Suprapubic skin (tissue), 4 donors: ENCODE measurements at places on chromosomes 6 and 20. TPM values are rescaled to one million over a fixed set of nuclear protein-coding genes. Genes with fewer than 3 reads are reported as not detected.

The WFDC10A gene
- total RNA-seq = not detected

The SIGLEC1 gene
- total RNA-seq = 1.5 TPM

The IL17F gene
- total RNA-seq = not detected

The SLC22A7 gene
- total RNA-seq = not detected

The TCP1 gene
- 133 TPM for total RNA-seq

The SLC17A3 gene
- not detected for total RNA-seq

The DLGAP4 gene
- 69.5 TPM for total RNA-seq

The KHDRBS2 gene
- not detected for total RNA-seq

The NKX2-2 gene
- not detected for total RNA-seq

The SIRPG gene
- not detected for total RNA-seq

The ASIP gene
- total RNA-seq = not detected

DNA sequence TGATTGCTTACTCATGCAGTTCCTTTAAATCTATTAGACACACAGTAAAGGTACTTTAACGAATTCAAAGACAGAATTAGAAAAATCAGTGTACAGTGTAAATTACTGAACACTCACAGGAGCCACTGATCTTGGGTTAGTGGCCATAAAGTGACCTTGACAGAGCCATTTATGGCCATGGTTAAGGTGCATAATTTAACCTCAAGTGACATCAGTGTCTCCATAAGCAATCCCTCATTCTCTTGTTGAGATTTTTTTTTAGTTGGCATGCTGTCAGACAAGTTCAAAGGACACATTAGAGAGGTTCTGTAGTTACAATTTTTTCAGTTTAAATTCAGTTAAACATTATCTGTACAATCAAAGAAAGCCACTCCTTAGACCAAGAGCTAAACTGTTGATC lies 334.4 kb downstream of the KHDRBS2 start:
- H3K27me3 ChIP-seq = no peaks in the 10 kb centered on the region
- DNase-seq = no peak
- no peaks in the 10 kb centered on the region for H3K36me3 ChIP-seq
- no peak overlapping the region for H3K27ac ChIP-seq
- H3K4me1 ChIP-seq = no peaks in the 10 kb centered on the region

GRCh38 chr6:141354191-141354955 lies 778.4 kb upstream of the GJE1 start:
- DNase-seq = no peak
- H3K36me3 ChIP-seq = no peaks in the 10 kb centered on the region
- H3K4me1 ChIP-seq = no peaks in the 10 kb centered on the region
- H3K27ac ChIP-seq = no peak overlapping the region
- H3K27me3 ChIP-seq = no peaks in the 10 kb centered on the region
- no peak overlapping the region for H3K4me3 ChIP-seq

DNA sequence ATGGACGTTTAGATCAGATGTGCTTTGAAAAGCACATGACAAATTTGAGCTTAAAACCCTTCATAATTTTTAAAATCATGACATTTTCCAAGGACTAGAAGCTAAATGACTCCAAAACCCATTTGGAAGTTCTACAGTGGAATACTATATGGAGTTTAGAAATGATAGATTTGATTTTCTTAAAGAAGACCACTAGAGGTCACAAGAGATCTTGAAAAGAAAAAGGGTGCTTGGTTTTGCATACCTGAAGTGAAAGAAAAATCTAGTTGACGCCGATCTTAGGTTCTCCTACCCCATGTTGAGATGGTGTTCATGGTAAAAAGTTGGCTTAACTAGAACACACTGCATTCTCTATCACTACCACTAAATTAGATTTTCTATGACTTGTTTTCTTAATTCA lies 31.5 kb downstream of the CFAP61 start:
- H3K4me3 ChIP-seq = no peak overlapping the region
- H3K27me3 ChIP-seq = no peaks in the 10 kb centered on the region
- no peak overlapping the region for H3K27ac ChIP-seq
- DNase-seq = no peak
- H3K36me3 ChIP-seq = no peaks in the 10 kb centered on the region

DNA sequence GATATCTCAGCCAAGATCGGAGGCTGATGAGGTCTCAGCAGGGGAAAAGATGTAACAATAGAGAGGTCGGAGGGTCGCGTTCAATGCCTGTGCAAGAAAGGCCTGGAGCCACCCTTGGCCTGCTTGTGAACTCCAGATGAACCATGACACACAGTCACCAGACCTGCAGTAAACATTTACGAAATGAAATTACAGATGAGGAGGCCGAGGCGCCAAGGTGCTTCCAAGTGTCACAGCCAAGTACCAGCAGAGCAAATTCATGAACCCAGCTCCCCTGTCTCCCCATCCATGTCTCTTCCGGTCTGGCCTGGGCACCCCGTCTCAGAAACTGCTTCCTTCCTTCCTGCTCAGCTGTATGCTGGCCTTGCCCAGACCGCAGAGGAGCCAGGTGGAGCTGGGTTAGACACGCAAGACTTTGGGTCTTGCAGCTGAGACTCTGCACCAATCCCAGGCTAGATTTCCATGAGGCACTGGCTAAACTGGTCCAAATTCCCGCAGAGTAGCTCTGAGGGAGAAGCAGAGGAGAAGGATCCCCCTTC lies 48.1 kb downstream of the CHMP4B start:
- no peaks in the 10 kb centered on the region for H3K27me3 ChIP-seq
- peaks cover 35% of the 10 kb centered on the region for H3K36me3 ChIP-seq
- no peak for DNase-seq
- H3K4me3 ChIP-seq = no peak overlapping the region
- H3K4me1 ChIP-seq = peaks cover 3% of the 10 kb centered on the region

- no peak overlapping the region for H3K4me3 ChIP-seq
- no peak for DNase-seq
- no peak overlapping the region for H3K27ac ChIP-seq
These were observed 140.8 kb upstream of the PTPN1 start for GRCh38 chr20:50369225-50370035.

DNA sequence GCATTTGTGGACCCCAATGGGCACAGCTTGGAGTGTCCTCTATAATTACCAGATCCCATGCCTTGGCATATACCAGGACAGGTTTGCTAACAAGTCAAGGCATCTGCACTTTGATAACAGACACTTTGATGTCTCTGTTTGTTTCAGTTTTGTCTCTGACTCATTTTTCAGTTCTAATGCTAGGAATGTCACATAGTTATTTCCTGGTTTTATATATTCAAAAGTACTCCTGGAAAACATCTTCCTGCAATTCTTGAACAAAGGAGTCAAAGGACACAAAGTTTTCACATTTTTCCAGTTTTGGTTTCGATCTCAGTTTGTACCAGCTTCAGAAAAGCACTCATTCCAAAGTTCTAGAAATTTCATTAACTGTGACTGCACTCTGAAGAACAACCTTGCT lies 188.1 kb downstream of the FOXC1 start:
- H3K27me3 ChIP-seq = no peaks in the 10 kb centered on the region
- DNase-seq = no peak
- H3K4me3 ChIP-seq = no peak overlapping the region
- no peaks in the 10 kb centered on the region for H3K36me3 ChIP-seq

GRCh38 chr20:2292416-2293110 lies 3.2 kb upstream of the TGM3 start:
- peaks cover 14% of the 10 kb centered on the region for H3K4me1 ChIP-seq
- DNase-seq = peak; percentile 76
- H3K36me3 ChIP-seq = no peaks in the 10 kb centered on the region
- H3K27ac ChIP-seq = no peak overlapping the region
- H3K4me3 ChIP-seq = no peak overlapping the region
- no peaks in the 10 kb centered on the region for H3K27me3 ChIP-seq

GRCh38 chr20:34713194-34713943 lies 9.2 kb downstream of the TP53INP2 start:
- no peak overlapping the region for H3K27ac ChIP-seq
- peaks cover 25% of the 10 kb centered on the region for H3K4me1 ChIP-seq
- H3K27me3 ChIP-seq = no peaks in the 10 kb centered on the region
- no peak overlapping the region for H3K4me3 ChIP-seq

DNA sequence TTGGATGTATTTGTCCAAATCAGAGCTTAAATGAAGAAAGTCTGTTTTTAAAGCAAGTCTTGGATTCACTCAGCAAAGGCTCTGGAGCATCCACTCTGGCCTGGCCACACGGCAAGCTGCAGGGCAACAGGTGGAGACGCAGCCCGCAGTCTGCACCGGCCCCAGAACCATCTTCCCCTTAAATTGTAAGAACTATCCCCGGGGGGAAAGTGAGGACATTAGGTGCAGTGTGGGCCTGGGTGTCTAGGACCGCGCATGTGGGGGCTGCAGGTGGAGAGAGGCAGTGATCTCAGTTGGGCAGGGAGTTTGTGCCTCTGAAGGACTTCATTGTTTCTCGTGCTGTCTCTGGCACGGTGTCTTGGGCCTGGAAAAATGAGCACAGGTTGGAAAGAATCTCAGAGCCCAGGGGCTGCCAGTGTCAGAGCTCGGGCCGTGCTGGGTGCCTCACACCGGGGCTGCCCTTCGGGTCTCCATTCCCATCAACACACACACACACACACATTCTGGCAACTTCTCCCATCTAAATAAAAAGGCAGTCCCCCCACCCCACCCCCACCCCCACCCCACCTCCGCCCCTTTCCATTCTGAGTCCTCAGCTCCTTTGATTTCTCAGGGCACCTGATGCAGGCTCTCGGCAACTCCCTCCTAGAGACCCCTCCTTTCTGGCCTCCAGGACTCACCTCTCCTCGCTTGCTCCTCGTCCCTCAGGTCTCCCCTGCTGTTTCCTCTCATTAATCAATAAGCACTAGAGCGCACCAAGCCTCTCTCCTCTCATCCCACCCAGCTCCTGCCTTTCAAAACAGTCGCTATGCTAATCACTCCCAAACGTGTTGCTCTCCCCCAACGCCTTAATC lies 48.4 kb downstream of the FOXF2 start:
- no peak for DNase-seq
- H3K27me3 ChIP-seq = peaks cover 52% of the 10 kb centered on the region
- no peaks in the 10 kb centered on the region for H3K4me1 ChIP-seq
- H3K27ac ChIP-seq = no peak overlapping the region
- H3K4me3 ChIP-seq = no peak overlapping the region

GRCh38 chr6:144661116-144661806 lies 376.1 kb downstream of the UTRN start:
- DNase-seq = no peak
- H3K4me1 ChIP-seq = peaks cover 21% of the 10 kb centered on the region
- no peaks in the 10 kb centered on the region for H3K36me3 ChIP-seq

- no peak for DNase-seq
- H3K36me3 ChIP-seq = no peaks in the 10 kb centered on the region
- H3K27ac ChIP-seq = no peak overlapping the region
- peaks cover 4% of the 10 kb centered on the region for H3K4me1 ChIP-seq
- H3K27me3 ChIP-seq = no peaks in the 10 kb centered on the region
These were observed 77.6 kb downstream of the PHACTR2 start for GRCh38 chr6:143755301-143755744.

DNA sequence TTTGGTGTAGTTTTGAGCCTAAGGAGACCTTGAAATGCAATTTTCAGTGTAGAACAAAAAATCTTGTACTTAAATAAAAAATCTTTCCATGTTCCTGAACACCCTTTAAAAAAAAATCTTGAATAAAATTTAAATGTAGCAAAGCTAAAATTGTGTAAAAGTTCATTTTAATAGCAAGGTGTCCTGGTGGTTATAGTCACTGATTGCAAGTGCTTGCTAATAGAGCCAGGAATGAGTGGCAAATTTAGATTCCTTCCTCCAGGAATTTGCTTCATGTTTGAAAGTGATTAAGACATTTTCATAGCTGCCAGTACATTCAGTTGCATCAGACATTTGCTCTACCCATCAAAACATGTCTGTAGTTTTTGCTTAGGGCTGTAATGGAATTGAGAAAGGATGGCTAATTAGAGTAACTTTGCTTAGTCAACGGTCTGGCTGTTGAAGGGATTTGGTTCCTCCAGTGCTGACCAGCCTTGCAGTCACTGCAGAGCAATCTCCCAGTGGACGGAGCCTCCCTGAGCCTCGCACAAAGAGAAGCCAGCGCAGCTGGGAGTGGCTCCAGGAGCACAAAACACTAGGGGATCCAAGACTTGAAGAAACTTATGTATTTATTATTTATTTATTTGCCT lies 36.5 kb downstream of the AKAP12 start:
- H3K27ac ChIP-seq = no peak overlapping the region
- H3K36me3 ChIP-seq = no peaks in the 10 kb centered on the region
- no peak overlapping the region for H3K4me3 ChIP-seq
- no peaks in the 10 kb centered on the region for H3K4me1 ChIP-seq

GRCh38 chr20:4613718-4614620 lies 107.7 kb upstream of the PRND start:
- H3K27ac ChIP-seq = no peak overlapping the region
- no peak for DNase-seq
- H3K36me3 ChIP-seq = no peaks in the 10 kb centered on the region
- peaks cover 12% of the 10 kb centered on the region for H3K4me1 ChIP-seq

- H3K4me3 ChIP-seq = no peak overlapping the region
- H3K4me1 ChIP-seq = no peaks in the 10 kb centered on the region
- no peak overlapping the region for H3K27ac ChIP-seq
- peaks cover 4% of the 10 kb centered on the region for H3K27me3 ChIP-seq
- DNase-seq = peak; percentile 53
These were observed 107.6 kb downstream of the PSMB1 start for GRCh38 chr6:170445487-170445886.

- no peaks in the 10 kb centered on the region for H3K4me1 ChIP-seq
- H3K27me3 ChIP-seq = no peaks in the 10 kb centered on the region
- no peak overlapping the region for H3K4me3 ChIP-seq
These were observed 33.6 kb downstream of the TTI1 start for GRCh38 chr20:37999526-38000263.

- H3K4me1 ChIP-seq = no peaks in the 10 kb centered on the region
- H3K36me3 ChIP-seq = no peaks in the 10 kb centered on the region
- H3K27ac ChIP-seq = no peak overlapping the region
- DNase-seq = no peak
- no peak overlapping the region for H3K4me3 ChIP-seq
These were observed 234.4 kb upstream of the HSF2 start for GRCh38 chr6:122165014-122165413.

GRCh38 chr20:15843777-15844176 lies 729.5 kb downstream of the KIF16B start:
- H3K36me3 ChIP-seq = no peaks in the 10 kb centered on the region
- H3K4me3 ChIP-seq = no peak overlapping the region
- no peaks in the 10 kb centered on the region for H3K27me3 ChIP-seq
- DNase-seq = no peak

DNA sequence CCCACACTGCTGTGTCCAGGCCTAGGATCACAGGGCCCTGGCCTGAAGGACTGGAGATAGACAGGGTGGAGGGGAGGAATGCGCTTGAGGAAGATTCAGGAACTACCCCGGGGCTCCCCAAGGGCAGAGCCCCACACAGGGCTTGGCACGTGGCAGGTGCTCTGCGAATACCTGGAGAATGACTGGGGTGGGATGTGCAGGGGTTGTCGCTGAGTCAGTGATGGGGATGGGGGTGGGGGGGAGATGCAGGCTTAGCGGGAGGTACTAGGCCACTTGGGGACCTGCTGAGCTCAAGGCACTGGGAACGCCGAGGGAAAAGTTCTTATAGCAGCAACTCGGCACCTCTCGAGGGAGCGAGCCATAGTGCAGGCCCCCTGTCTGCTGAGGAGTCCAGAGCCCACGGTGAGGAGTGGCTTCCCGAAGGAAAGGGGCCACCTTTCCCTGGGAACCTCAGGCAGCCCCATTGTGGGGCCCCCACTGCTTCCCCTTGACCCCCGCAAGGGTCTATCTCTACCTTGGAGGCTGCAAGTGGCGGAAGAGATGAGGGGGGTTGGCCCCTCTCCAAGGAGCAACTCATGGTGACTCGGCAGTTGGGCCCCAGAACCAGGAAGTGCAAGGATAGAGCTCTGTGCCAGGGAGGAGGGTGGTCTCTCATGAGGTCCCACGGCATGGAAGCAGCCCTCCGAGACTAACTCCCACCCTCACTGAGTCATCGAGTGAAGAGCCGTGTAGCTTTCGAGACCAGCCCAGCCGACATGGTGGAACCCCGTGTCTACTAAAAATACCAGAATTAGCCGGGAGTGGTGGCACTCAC lies 33.1 kb downstream of the SRC start:
- peak; percentile 57 for DNase-seq
- H3K4me3 ChIP-seq = no peak overlapping the region
- no peaks in the 10 kb centered on the region for H3K36me3 ChIP-seq
- peaks cover 3% of the 10 kb centered on the region for H3K4me1 ChIP-seq
